ENCODE measurements at places on chromosomes 7 and 10.

- no peak for DNase-seq
Observed at GRCh38 chr7:74294191-74294998, 5.2 kb downstream of the CLIP2 start.

GRCh38 chr10:50621968-50622705, 1.6 kb downstream of the SGMS1 start:
- DNase-seq, result peak; percentile 97

DNA sequence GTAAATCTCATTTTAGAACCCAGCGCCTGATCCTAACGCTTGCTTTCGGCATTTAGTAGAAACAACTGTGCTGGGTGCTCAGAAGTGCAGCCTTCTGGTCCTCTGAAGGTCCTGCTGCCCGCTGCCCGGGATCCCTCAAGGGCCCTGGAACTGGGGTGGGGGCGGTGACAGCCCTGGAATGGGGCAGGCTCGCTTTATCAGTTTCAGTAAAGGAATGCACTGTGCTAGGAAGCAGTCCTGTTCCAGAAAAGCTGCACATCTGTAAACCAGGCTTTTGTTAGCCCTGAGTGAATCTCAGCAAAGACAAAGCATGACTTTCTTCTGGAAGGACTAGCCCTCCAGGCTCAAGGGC, 254.6 kb downstream of the TNS3 start:
- peak; percentile 76 for DNase-seq

DNA sequence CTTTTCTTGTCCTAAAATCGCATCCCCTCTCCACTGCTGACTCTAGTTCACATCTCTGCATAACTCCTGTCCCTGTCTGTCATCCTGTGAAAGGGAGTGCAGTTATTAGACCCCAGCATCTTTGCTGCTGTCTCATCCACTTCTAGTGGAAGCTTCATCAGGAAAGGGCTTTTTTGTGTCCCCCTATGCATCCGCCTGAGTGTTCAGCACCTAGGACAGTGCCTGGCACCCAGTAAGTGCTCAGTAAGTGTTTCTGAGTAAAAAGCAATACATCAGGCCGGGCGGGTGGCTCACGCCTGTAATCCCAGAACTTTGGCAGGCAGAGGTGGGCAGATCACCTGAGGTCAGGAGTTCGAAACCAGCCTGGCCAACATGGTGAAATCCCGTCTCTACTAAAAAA, 211.8 kb upstream of the FOXK1 start:
- no peak for DNase-seq

GRCh38 chr7:99099499-99100077, 44.3 kb downstream of the SMURF1 start:
- no peak for DNase-seq

DNA sequence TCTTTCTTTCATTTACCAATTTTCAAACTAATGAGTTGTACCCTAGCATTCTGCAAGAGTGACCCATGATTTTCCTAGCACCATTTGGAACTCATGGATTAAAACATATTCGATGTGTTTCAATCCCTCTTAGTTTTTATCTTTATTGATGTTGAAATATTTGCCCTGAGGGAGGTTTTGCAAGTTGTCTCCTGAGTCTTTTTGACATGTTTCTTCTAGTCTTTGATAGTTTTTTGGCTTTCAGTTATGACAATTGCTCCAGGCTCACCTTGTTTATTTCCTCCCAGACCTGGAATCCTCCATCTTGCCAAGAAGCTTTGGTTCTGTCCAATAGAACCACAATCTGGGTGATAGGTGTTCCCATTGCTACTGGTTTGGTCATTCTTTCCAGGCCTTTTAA, 327.8 kb downstream of the WDR11 start:
- no peak for DNase-seq

DNA sequence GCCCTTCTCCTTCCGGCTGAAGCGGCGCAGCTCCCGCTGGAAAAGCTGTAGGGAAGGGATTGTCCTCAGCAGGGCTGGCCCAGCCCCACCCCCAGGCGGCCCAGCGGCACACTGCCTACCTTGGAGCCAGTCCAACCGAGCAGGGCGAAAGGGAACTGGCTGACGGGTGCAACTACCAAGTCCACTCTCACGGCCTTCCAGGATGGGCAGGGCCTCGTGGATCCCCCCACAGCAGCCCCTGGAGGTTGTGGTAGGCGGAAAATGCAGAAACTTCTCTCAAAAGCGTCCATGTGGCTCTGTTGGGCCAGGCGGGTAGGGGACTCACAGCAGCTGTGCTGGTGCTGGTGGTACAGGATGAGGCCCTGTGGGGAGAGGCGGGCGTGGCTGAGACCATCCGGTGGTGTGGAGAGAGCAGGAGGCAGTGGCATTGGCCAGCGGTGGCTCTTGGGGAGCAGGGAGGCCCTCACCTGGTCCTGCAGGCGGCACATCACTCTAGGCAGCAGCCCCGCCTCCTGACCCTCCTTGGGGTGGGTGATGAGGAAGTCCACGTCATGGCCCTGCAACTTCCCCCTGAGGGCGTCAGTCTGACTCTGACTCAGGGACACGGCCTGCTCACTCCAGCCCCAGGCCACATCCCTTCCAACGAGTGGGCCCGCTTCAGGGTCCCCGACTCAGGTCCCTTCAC, 8.4 kb upstream of the PGAM2 start:
- DNase-seq, result peak; percentile 96

- DNase-seq, result no peak
Observed at GRCh38 chr7:92319243-92319642, 73.5 kb downstream of the ANKIB1 start.

DNA sequence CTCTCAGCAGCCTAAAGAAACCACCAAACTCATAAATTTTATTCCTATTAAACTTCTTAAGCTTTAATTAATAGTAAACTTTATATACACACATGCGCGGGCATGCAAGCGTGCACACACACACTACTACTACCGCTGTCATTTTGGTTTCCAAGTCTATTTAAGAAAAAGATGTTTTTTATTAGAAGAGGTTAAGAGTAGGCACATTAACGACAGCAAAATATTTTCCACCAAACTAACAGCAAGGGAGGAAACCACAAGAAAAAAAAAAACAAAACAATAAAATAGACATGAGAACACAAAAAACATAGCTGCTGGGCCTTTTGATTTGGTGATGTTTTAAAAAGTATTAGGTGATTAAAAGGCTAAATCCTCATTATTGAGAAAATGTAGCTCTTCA, 28.6 kb downstream of the RTKN2 start:
- DNase-seq, result no peak
